ENCODE measurements at places on chromosomes 5 and 9.
A peak's percentile ranks its signal among the peaks of the same experiment; 100 is the strongest.

GRCh38 chr5:73605223-73606087, 20.5 kb upstream of the ARHGEF28 start:
- DNase-seq, result no peak

GRCh38 chr5:89850513-89850865, 559.1 kb downstream of the CETN3 start:
- DNase-seq, result no peak

- DNase-seq, result no peak
Measured at GRCh38 chr5:19988457-19988856, 457 bp upstream of the CDH18 start.

GRCh38 chr9:126150411-126151030, 176.1 kb upstream of the MVB12B start:
- no peak for DNase-seq

DNA sequence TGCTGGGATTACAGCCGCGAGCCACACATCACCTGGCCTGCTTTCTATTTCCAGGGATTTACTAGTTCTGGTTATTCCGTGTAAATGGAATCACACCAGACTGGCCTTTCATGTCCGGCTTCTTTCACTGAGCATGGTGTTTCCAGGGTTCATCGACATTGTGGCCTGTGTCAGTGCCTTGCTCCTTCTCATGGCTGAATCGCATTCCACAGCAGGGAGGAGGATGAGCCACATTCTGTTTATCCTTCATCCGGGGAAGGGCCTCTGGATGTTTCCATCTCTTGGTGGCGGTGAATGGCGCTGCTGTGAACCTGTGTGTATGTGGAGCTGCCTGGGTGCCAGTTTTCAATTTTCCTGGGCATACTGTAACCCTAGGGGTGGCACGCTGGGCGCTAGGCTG, 58.7 kb upstream of the RNU6ATAC start:
- DNase-seq, result no peak

DNA sequence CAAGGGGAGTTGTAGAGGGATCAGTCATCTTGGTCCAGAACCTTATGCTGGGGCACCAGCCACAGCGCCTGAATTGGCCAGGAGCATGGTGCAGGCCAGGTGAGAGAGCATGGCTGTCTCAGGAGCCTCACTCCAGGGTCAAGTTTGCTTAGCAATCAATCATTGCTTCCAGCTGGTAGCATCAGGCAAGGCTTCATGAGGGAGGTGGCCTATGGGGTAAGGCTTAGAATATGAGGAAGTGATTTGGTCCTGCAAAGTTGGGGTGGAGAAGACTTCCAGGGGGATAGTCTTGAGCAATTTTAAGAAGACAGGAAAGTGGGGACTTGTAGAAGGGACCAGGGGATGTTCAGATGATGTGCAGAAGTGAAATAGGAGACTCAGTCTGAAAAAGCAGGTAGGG, 53.9 kb upstream of the PITX1 start:
- no peak for DNase-seq

- no peak for DNase-seq
Measured at GRCh38 chr5:142097681-142098080, 10.9 kb upstream of the NDFIP1 start.

DNA sequence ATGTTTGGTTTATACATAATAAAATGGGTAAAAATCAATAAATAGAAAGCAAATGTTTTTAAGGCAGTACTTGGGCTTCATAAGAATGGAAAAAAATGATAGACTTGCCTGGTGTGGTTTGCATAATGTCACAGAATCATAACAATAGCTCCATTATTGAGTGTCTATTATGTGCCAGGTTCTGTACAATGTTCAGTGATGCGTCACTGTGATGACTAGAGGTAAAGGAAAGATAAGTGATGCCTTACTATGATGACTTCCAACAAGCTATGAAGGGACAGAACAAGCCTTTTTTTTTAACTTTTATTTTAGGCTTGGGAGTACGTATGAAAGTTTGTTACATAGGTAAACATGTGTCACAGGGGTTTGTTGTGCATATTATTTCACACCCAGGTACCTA, 128.8 kb downstream of the TMC1 start:
- DNase-seq, result peak; percentile 17

DNA sequence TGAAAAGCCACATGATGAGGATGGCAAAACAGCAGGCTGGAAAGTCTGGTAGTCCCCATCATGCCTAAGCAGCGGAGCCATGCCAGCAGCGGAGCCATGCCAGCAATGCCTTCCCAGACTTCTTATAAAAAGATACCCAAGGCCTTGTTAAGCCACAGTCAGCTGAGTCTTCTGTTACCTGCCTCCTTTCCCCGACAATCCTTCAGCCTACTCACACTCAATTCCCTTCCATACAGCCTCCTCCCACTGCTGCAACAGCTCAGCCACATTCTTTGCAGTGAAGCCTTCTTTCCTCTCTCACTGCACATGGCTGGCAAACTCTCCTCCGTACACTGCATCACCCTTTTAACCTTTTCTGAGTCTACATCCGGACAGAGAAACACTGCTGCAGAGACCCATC, 114.9 kb downstream of the AUH start:
- no peak for DNase-seq

DNA sequence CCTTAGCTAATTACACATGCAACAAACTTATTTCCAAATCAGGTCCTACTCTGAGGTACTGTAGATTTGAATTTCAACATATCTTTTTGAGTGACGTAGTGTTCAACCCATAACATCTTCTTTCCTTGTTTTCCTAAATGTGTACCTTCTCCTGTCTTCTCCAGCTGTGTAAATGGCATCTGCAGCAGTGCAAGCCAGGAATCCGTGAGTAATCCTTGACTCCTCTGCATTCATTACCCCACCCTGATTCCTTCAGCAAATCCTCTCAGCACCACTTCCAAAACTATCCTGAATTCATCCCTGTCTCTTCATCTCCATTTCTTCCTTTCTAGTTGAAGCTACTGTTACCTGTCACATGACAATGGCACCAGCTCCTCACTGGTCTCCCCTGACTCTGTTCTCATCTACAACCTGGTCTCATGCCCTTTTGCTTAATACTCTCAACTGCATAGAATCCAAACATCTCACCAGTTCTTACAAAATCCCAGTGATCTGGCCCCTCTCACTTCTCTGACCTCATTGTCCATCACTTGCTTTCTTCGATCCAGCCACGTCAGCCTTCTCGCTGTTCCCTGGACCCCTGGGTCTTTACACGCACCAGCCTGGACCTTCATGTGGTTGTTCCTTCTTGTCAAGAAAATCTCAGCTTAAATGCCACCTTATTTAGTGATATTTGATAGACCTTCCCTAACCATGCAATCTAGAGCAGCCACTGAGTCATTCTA, 14.6 kb upstream of the TRAF1 start:
- no peak for DNase-seq

DNA sequence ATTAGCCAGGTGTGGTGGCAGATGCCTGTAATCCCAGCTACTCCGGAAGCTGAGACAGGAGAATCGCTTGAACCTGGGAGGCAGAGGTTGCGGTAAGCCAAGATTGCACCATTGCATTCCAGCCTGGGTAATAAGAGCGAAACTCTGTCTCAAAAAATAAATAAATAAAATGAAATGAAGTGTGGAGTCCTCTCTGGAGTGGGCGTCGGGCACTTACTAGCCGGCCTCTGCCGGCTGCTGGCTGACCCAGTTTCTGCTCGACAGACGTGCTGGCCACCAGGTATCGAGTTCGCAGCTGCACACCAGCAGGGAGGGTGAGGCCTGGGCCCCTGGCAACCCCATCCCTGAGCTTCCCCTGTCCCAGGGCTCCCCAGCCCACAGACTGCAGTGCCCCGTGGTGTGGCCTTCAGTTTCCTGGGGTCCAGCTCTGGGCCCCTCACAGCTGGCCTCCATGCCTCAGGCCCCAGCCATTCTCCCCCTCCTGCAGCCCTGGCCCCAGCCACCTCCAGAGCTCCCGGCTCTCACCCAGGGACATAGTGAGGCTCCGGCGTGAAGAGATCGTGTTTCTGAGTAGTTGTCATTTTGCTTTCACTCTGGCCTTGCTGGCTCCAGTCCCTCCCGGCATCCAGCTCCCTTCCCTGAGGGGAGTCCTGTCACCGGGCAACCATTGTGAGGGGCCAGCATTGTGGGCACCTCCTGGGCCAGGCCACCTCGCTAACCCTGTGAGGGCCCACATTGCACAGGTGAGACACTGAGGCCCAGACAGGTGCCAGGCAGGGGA, 3.8 kb upstream of the STPG3 start:
- DNase-seq, result no peak

- no peak for DNase-seq
Measured at GRCh38 chr9:133709015-133709611, 29.0 kb downstream of the SARDH start.

GRCh38 chr5:115813719-115814118, 2.7 kb downstream of the CDO1 start:
- DNase-seq, result no peak

DNA sequence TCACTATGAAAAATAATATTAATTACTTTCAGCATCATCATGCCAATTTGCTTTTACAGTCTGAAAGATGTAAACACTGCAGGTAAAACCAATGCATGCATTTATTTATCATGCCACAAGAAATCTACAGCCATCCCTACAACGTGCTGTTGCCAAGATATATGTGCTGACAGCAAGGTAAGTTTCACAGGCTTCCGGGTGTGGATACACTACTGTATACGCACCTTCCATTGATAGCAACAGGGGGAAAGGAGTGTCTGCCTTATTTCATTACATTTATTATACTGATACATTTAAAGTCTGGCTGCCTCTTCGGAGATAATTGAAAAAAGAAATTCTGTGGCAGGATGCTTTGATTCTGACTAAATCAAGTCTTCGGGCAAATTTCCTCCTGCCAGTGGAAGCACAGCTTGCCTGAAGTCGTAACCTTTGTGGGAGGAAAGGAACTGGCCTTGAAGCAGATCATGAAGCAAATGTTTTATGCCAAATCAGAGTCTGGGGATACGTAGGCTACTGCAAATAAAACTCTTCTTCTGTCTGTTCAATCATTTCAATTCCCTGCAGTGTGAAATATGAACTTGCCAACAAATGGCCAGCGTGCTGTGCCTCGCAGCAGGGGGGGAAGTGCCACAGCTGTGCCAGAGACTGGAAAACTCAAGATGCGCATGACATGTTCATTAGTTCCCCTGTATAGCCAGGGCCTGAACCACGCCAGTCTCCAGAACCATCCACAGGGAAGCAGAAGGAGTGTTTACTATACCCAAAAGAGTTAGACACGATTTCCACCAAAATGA, 268.1 kb downstream of the EFNA5 start:
- DNase-seq, result no peak

- DNase-seq, result peak; percentile 8
Measured at GRCh38 chr5:18305288-18305924, 671.1 kb downstream of the TAF11L14 start.

DNA sequence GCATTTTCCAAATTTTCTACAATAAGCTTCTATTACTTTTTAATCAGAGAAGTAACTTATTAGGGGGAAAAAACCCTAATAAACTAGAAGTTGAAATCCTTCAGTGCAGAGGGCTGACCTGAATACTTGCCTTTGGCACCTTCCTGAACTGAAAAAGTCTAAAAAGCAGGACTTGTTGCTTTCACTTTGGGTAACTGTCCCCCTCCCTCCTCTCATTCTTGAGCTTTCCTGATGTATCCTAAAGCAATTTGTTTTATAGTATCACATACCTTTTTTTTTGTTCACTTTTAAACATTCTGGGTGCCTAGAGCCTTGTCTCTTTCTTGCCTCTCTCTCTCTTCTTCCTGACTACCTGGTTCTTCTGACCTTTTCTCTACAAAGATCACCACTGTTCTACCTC, 64.0 kb upstream of the ERBIN start:
- DNase-seq, result no peak

DNA sequence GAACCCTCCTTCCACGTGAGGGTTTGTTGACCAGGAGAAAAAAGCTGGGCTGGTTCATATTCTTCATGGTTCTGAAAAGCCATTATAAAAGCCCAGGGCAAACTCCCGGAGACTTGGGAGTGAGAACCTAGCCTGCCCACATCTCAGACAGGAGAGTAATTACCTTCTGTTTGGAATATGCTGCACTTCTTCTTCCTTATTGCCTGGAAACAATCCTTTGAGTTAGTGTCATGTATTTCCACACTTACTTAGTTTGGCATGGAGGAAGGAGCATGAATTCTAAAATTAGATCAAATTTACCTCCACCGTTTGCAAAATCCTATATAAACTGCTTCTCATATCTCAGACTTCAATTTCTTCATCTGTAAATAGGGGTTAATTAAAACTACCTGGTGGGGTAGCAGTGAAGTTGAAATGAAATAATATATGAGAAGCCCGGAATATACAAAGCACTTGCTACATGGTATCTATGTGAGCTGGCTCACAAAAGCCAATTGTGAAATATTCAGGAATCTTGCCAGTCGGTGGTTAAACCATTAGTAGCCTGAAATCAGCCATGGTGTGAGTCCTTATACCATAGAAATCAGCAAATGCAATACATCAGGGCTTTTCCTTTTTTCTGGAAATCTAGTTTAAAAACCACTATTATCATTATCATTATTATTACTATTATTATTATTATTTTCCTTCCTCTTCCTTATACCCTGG, 140.0 kb upstream of the RAD23B start:
- no peak for DNase-seq

DNA sequence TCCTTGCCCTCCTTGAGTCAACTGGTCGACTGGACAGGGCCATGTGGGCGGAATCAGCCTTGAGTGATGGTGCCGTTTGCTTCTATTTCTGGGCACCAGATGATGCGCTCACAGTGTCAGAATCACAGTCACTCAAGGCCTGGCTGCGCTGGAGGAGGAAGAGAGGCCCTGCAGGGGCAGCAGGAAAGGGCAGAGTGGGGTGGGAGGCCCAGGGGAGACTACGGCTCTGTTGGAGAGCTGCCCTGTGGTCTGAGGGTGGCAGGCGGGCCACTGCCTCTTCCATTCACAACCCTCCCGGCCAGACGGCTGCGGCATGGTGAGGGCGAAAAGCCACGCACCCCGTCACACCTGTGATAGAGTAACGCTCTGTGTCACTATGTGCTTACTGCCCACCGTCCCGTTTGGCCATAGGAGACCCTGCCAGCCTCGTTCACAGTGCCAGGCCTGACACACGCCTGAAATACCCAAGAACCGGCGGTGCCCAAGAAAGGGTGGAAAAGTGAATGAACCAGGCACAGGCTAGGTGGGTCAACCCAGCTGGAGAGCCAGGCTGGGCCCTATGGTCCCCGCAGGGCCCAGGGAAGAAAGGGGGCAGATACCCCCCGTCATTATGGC, 9.9 kb downstream of the PLPP7 start:
- no peak for DNase-seq
